ENCODE measurements at places on chromosomes 1 and 21. TPM values are rescaled to one million over a fixed set of nuclear protein-coding genes. Genes with fewer than 3 reads are reported as not detected.

DNA sequence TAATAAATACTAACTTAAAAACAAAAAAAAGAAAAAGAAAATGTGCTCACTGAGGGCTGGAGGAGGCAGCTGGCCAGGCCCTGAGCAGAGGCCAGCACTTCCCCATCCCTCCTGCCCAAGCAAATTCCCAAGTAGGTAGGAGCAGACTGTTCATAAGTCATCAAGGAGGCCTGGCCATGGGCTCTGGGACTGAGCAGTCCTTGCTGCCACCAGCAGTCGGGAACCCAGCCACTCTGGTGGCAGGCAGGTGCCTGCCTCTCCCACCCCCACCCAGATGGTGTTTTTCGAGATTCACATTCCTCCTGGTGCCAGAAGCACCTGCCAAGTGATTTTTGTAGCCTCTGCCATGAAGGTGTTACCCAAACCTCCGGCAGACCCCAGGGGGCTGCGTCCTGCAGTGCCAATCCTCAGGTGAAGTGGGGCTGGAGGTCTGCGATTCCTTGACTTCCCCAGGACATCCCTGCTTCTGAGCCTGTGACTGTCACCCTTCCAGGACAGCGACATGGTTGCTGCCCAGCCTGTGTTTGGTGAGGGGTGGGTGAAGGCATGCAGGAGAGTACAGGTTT is 204.2 kb upstream of the TMEM51 start:
- no peaks in the 10 kb centered on the region for H3K27me3 ChIP-seq
- H3K36me3 ChIP-seq = no peaks in the 10 kb centered on the region
- H3K4me3 ChIP-seq = no peak overlapping the region

DNA sequence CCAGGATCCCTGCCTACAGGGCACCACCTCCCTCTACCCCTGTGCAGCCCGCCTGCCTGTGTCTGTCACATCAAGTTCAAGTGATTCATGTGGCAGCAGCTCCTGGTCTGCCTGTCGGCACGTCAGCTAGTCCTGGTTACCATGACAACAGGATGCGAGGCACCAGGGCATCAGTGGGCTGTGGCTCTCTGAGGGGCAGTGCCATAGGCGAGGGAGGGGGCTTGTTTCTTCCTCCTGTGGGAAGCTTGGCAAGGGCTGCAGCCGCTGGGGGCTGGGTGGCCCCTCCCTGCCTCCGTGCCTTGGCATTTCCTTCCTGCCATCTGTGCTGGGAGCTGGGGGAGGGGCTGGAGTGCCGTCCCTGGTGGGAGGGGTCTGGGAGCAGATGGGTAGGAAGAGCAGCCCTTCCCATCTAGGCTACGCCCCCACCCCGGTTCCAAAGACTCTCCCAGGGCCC is 43.1 kb downstream of the FOXO6 start:
- no peak for DNase-seq
- no peak overlapping the region for H3K27ac ChIP-seq
- no peaks in the 10 kb centered on the region for H3K27me3 ChIP-seq
- H3K4me1 ChIP-seq = peaks cover 3% of the 10 kb centered on the region

DNA sequence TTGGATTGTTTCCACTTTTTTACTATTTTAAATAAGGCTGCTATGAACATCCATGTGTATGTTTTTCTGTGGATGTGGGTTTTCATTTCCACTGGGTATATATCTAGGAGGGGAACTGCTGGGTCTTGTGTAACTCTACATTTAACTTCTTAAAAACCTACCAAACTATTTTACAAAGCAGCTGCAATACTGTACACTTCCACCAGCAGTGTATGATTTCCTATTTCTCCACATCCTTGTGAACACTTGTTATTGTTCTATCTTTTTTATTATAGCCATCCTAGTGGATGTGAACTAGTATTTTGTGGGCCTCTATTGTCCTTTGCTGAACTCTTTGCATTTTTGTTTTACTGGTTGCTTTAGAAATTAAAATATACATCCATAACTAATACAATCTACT is 33.4 kb downstream of the DIPK1A start:
- H3K4me3 ChIP-seq = no peak overlapping the region
- no peak overlapping the region for H3K27ac ChIP-seq
- no peaks in the 10 kb centered on the region for H3K27me3 ChIP-seq
- H3K36me3 ChIP-seq = no peaks in the 10 kb centered on the region

- peaks cover 12% of the 10 kb centered on the region for H3K36me3 ChIP-seq
- no peak overlapping the region for H3K4me3 ChIP-seq
- H3K4me1 ChIP-seq = peaks cover 66% of the 10 kb centered on the region
- no peak for DNase-seq
- H3K27me3 ChIP-seq = no peaks in the 10 kb centered on the region
Observed at GRCh38 chr1:227742738-227743715, 7.8 kb downstream of the SNAP47 start.

GRCh38 chr1:186708694-186709097 is 28.5 kb upstream of the PTGS2 start:
- no peak overlapping the region for H3K27ac ChIP-seq
- H3K4me1 ChIP-seq = no peaks in the 10 kb centered on the region
- H3K4me3 ChIP-seq = no peak overlapping the region
- no peaks in the 10 kb centered on the region for H3K27me3 ChIP-seq

DNA sequence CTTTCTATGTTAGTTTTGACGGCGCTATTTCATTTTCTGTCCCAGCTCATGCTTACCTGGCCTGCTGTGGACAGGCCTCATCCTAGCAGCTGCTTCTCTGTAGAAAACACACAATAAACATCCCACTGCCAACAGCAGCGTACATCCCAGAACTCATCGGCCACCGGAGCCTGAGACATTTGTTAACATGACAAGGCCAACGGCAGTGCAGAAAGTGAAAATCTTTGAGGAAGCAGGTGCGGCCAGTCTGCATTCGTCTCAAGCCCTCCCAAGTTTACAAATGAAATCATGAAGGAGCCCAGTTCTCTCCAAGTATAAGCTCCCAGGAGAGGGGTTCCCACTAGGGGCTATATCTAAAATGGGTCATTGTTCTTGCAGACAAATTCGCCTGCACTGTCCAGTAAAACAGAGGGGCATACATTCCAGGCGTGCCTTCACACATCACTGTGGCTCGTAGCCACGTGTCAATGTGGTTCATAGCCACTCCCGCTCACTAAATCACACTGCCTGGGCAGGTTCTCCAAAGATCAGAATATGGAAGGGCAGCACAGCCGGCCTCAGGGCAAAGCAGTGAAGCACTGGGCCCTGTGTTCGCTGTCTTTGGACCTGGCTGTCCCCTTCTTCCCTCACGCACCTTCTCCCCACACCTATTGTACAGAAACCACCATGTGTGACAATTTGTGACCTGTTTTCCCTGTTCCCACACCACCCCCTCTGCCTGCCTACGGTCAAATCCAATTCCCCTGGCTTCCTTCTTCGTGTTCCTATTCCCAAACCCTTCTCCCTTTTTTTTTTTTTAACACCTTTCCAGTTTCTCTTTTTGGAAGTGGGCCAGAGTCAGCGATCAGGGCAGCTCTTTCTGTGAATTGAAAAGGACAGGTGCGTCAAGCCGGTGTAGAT is 27.0 kb upstream of the ABCG1 start:
- H3K27me3 ChIP-seq = peaks cover 11% of the 10 kb centered on the region
- DNase-seq = peak; percentile 72
- no peak overlapping the region for H3K27ac ChIP-seq
- H3K36me3 ChIP-seq = no peaks in the 10 kb centered on the region
- H3K4me1 ChIP-seq = peaks cover 11% of the 10 kb centered on the region

- no peak for DNase-seq
- no peaks in the 10 kb centered on the region for H3K27me3 ChIP-seq
Observed at GRCh38 chr21:43954896-43955295, 57.2 kb upstream of the TRAPPC10 start.

- no peaks in the 10 kb centered on the region for H3K4me1 ChIP-seq
- H3K36me3 ChIP-seq = no peaks in the 10 kb centered on the region
- H3K27me3 ChIP-seq = no peaks in the 10 kb centered on the region
- H3K4me3 ChIP-seq = no peak overlapping the region
- no peak overlapping the region for H3K27ac ChIP-seq
- no peak for DNase-seq
Observed at GRCh38 chr1:101742509-101742908, 254.2 kb downstream of the OLFM3 start.

- no peaks in the 10 kb centered on the region for H3K36me3 ChIP-seq
- H3K27ac ChIP-seq = no peak overlapping the region
- H3K4me3 ChIP-seq = no peak overlapping the region
- no peak for DNase-seq
- no peaks in the 10 kb centered on the region for H3K4me1 ChIP-seq
- no peaks in the 10 kb centered on the region for H3K27me3 ChIP-seq
Observed at GRCh38 chr1:72462186-72462905, 180.0 kb upstream of the NEGR1 start.

GRCh38 chr1:171457412-171457811 is 27.9 kb upstream of the PRRC2C start:
- no peaks in the 10 kb centered on the region for H3K36me3 ChIP-seq
- H3K27me3 ChIP-seq = no peaks in the 10 kb centered on the region

DNA sequence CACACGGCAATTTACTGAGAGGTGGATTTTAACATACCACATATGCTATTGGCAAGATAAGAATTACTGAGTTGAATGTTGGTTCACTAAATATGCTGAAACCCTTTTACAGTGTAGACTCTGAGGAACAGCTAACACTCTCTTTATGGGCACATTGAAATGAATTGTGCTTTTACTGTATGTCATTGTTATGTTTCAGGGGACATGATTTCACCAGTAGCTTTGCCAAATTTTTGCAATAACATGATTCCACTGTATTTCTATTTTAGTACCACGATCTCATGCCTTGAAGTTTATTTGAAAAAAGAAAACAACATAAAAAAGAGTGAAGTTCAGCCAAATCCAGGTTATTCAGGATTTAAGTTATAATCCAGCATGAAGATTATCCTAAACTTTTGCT is 188.5 kb downstream of the HLX start:
- no peaks in the 10 kb centered on the region for H3K4me1 ChIP-seq
- H3K4me3 ChIP-seq = no peak overlapping the region
- DNase-seq = no peak
- H3K27me3 ChIP-seq = no peaks in the 10 kb centered on the region
- H3K27ac ChIP-seq = no peak overlapping the region

- H3K4me1 ChIP-seq = no peaks in the 10 kb centered on the region
- peaks cover 32% of the 10 kb centered on the region for H3K27me3 ChIP-seq
- no peaks in the 10 kb centered on the region for H3K36me3 ChIP-seq
Observed at GRCh38 chr1:204166219-204166618, at the start of gene REN. Gene REN, minus strand, starts transcription at chr1:204166337. Its CDS starts 44 bp downstream, at chr1:204166293.

GRCh38 chr1:74652711-74653139 is 20.9 kb downstream of the ERICH3 start:
- no peak for DNase-seq
- no peak overlapping the region for H3K4me3 ChIP-seq
- H3K27me3 ChIP-seq = no peaks in the 10 kb centered on the region
- no peaks in the 10 kb centered on the region for H3K36me3 ChIP-seq
- H3K27ac ChIP-seq = no peak overlapping the region

DNA sequence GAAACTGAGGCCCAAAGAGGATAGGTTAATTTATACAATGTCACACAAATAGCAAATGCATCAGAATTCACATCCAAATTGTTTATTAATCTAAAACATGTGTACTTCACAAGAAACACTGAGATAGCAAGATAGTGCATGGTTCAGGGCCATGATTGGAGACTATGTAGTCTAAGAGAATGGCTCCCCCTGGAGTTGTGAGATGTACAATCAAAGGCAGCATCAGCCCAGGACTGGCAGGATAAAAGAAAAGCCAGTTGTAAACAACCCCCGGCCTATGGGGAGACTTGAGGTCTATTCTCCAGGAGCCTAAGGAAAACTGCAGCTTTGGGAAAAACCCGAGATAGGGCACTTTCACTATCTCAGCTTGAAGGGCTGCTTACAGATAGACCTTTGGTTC is 511.0 kb downstream of the OMA1 start:
- no peak overlapping the region for H3K4me3 ChIP-seq
- H3K36me3 ChIP-seq = no peaks in the 10 kb centered on the region
- H3K27ac ChIP-seq = no peak overlapping the region
- H3K27me3 ChIP-seq = no peaks in the 10 kb centered on the region

GRCh38 chr21:15252431-15252830 is 187.6 kb upstream of the NRIP1 start:
- no peak overlapping the region for H3K4me3 ChIP-seq
- H3K27ac ChIP-seq = no peak overlapping the region
- H3K27me3 ChIP-seq = no peaks in the 10 kb centered on the region
- H3K4me1 ChIP-seq = peaks cover 6% of the 10 kb centered on the region
- no peak for DNase-seq

DNA sequence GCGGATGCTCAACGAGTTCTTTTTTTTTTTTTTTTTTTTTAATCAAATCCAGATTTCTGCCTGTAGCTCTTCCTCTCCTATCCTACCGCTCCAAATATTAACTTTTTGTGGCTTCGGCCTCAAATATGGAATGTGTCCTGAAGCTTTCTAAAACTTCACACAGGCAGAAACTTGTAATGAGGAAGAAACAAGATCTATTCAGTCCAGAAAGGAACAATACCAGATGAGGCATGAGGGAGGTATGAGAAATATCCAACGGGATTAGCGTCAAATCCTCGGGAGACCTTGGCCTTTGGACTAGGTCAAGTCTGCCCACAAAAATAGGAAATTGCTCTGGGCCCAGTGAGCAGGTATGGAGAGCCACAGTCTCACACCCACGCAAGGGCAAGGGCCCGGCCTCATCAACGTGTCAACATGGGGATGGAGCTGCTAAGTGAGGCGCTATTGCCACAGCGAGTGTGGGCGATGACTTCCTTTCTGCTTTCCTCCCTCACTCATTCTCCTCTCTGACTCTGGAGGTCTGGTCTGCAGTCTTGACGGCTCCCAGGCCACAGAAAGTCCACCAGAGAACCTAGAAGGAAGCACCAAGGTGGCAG is 66.6 kb downstream of the BCAR3 start:
- no peak for DNase-seq
- peaks cover 71% of the 10 kb centered on the region for H3K4me1 ChIP-seq
- no peaks in the 10 kb centered on the region for H3K36me3 ChIP-seq
- no peaks in the 10 kb centered on the region for H3K27me3 ChIP-seq

DNA sequence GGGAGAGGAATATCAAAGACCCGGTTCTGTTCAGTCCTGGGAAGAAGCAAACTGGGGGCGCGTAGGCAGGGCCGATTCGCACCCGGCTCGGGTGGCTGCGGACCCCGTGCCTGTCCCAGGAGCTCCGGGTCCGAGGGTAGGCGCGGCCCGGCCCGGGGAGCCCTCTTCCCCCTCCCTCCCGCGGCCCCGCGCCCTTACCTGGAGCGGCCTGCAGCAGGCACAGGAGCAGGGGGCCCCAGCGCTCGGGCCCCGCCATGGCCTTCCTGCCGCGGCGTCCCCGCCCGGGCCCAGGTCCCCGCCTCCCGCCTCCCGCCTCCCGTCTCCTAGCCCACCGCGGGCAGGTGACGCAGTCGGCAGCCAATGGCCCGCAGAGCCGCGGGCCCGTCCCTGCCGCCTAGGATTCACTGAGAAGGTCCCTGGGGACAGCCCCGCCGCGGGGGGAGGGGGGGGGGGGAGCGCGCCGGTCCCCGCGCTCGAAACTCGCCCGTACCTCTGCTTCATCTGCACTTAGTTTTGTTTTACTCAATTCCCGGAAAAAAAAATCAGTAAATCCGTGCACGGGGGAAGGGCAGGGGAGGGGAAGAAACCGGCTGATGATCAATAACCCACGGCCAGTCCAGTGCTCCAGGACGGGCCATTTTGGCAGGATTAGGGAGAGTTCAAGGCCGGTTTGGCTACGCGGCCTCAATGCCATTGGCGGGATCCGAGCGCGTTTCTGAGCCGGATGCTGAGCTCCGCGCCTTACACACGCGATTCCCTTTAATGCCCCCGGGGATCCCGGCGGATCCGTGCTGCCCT is at the start of gene IFNLR1:
TSS of gene IFNLR1 (minus strand) at position 297 of the 798 bp plus-strand sequence. CDS start at position 256, 41 bp downstream.
- no peak for DNase-seq
- H3K4me1 ChIP-seq = peaks cover 18% of the 10 kb centered on the region
- H3K27me3 ChIP-seq = no peaks in the 10 kb centered on the region
- H3K36me3 ChIP-seq = no peaks in the 10 kb centered on the region
- H3K4me3 ChIP-seq = peak within 1 kb of the TSS; percentile 69

OR2L3 gene
- total RNA-seq = not detected

WDR64 gene
- total RNA-seq = not detected

LAPTM5 gene
- 35.7 TPM for total RNA-seq

MAP3K21 gene
- 0.34 TPM for total RNA-seq

Measured in esophagus muscularis mucosa (tissue), 4 donors.